Activated CD4-positive, CD25-positive, alpha-beta regulatory T cell treated with anti-CD3 and anti-CD28 coated beads, Interleukin-2, amount 50 U/mL, for 72 hours (primary cell): ENCODE measurements at places on chromosomes 3 and 15.

- no peak for DNase-seq
Measured at GRCh38 chr3:128875556-128876120, 3.8 kb upstream of the ACAD9 start.

- DNase-seq: no peak
Measured at GRCh38 chr3:155646128-155646527, 98.7 kb downstream of the PLCH1 start.

GRCh38 chr3:194657439-194657838, 14.6 kb downstream of the LSG1 start:
- no peak for DNase-seq

- DNase-seq: no peak
Measured at GRCh38 chr3:194138732-194139070, 2.8 kb downstream of the HES1 start.

- DNase-seq: no peak
Measured at GRCh38 chr3:126535636-126536035, 11.7 kb downstream of the CHST13 start.
